PC-9 (cell line): ENCODE measurements at places on chromosomes 3 and 15. TPM values are rescaled to one million over a fixed set of nuclear protein-coding genes. Genes with fewer than 3 reads are reported as not detected.

DNA sequence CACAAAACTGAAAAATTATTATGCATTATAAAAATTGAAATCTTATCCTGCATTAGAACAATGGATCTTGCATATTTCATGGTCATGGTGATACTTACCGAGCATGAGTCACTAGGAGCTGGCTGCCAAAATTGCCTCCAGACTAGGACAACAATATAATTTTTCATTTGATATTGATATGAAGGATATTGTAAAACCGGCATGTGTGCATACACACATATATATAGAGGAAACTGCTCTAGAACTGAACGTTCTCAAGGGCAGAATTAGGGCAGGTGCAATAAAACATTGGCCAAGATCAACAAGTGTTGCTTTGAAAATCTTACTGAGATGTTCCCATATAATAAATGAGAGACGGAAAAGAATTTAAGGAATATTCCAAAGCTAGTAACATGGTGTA is 319.4 kb upstream of the POU1F1 start:
- no peak overlapping the region for H3K27ac ChIP-seq
- no peaks in the 10 kb centered on the region for H3K4me1 ChIP-seq
- H3K36me3 ChIP-seq = no peaks in the 10 kb centered on the region
- no peak for DNase-seq
- H3K4me3 ChIP-seq = no peak overlapping the region

- no peak for DNase-seq
- H3K4me1 ChIP-seq = no peaks in the 10 kb centered on the region
- H3K4me3 ChIP-seq = no peak overlapping the region
- no peaks in the 10 kb centered on the region for H3K27me3 ChIP-seq
These were observed 547.2 kb upstream of the TGFBR2 start for GRCh38 chr3:30059240-30059639.

DNA sequence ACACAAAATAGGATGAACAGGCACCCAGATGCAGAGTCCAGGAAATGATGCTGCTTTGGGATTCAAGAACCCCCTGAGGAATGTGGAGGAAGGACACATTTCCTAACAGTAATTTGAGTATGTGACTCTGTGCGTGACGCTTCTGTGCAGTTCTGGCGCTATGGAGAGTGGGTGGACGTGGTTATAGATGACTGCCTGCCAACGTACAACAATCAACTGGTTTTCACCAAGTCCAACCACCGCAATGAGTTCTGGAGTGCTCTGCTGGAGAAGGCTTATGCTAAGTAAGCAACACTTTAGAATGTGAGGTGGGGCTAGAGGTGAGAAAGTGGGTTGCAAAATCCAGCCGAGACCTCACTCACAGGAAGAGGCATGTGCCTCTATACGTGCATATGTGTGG is 28.3 kb downstream of the CAPN3 start:
- DNase-seq = no peak
- H3K4me1 ChIP-seq = no peaks in the 10 kb centered on the region
- no peak overlapping the region for H3K4me3 ChIP-seq
- H3K27ac ChIP-seq = no peak overlapping the region
- H3K36me3 ChIP-seq = no peaks in the 10 kb centered on the region

DNA sequence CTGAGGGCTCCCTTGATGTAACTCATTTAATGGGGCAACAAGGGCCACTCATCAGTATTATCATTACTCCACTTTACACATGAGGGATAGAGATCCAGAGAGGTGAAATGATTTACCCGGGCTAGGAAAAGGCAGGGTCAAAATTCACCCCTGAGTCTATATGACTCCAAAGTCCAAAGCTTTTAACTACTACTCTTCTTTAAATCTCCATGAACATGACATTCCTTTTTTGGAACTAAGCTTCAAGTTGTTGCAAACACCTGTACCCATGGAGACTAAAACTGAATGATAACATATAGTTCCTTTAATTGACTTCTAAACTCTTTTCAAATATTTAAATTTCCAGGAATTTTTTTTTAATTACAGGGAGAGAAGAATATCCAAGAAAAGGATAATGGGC is 292.9 kb upstream of the GADL1 start:
- no peaks in the 10 kb centered on the region for H3K4me1 ChIP-seq
- H3K4me3 ChIP-seq = no peak overlapping the region
- no peak for DNase-seq
- no peak overlapping the region for H3K27ac ChIP-seq
- H3K36me3 ChIP-seq = no peaks in the 10 kb centered on the region

GRCh38 chr3:10628891-10629670 is 123.7 kb upstream of the ATP2B2 start:
- H3K36me3 ChIP-seq = no peaks in the 10 kb centered on the region
- no peak overlapping the region for H3K4me3 ChIP-seq
- H3K27ac ChIP-seq = no peak overlapping the region
- no peak for DNase-seq
- peaks cover 76% of the 10 kb centered on the region for H3K27me3 ChIP-seq
- H3K4me1 ChIP-seq = no peaks in the 10 kb centered on the region

GRCh38 chr15:40451527-40452158 is 10.9 kb downstream of the BAHD1 start:
- no peak overlapping the region for H3K27ac ChIP-seq
- H3K4me1 ChIP-seq = peaks cover 27% of the 10 kb centered on the region
- no peak overlapping the region for H3K4me3 ChIP-seq
- H3K36me3 ChIP-seq = no peaks in the 10 kb centered on the region
- H3K27me3 ChIP-seq = no peaks in the 10 kb centered on the region
- no peak for DNase-seq

- peak overlapping the region; percentile 92 for H3K27ac ChIP-seq
- peak overlapping the region; percentile 80 for H3K4me3 ChIP-seq
- DNase-seq = no peak
- no peaks in the 10 kb centered on the region for H3K27me3 ChIP-seq
These were observed 438 bp upstream of the SLC49A4 start for GRCh38 chr3:122794483-122794778.

GRCh38 chr3:32495609-32496008 is 7.0 kb downstream of the CMTM6 start:
- peaks cover 17% of the 10 kb centered on the region for H3K4me1 ChIP-seq
- no peaks in the 10 kb centered on the region for H3K27me3 ChIP-seq
- no peaks in the 10 kb centered on the region for H3K36me3 ChIP-seq
- H3K4me3 ChIP-seq = no peak overlapping the region
- H3K27ac ChIP-seq = 0 out of 2 replicates have a peak overlapping the region, but pooled peaks have one; percentile 19

GRCh38 chr3:120407508-120408287 is 43.1 kb downstream of the FSTL1 start:
- no peak overlapping the region for H3K27ac ChIP-seq
- no peak overlapping the region for H3K4me3 ChIP-seq
- H3K36me3 ChIP-seq = peaks cover 12% of the 10 kb centered on the region

- H3K36me3 ChIP-seq = no peaks in the 10 kb centered on the region
- no peaks in the 10 kb centered on the region for H3K27me3 ChIP-seq
- no peak for DNase-seq
- H3K4me3 ChIP-seq = no peak overlapping the region
- H3K27ac ChIP-seq = no peak overlapping the region
These were observed 62.9 kb downstream of the RPLP1 start for GRCh38 chr15:69515508-69515907.

DNA sequence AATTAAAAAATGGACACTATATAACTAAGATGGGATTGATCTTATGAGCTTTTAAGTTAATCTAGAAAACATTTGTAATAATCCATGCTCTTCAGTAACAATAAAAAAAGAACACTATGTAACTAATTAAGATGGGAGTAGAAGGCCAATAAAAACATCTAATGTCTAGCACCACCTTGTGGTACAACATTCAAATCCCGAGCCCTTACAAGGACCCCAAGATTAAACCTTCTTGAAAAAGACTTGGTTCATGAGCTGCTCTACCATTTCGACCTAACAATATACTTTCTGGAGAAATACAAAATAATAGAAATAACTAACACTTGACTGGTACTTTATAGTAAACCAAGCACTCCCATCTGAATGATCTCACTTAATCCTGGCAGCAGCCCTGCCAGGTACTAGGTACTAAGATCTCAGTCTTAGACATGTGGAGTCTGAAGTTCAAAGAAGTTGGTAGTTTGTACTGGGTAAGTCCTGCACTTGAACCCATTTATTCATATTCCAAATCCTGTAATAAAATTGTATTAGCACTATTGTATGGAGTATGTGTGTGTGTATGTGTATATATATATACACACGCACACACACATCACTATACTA is 21.8 kb downstream of the METTL6 start:
- no peaks in the 10 kb centered on the region for H3K27me3 ChIP-seq
- no peak for DNase-seq
- no peak overlapping the region for H3K27ac ChIP-seq
- peaks cover 3% of the 10 kb centered on the region; the same call in 1 of the 2 replicates for H3K36me3 ChIP-seq
- no peak overlapping the region for H3K4me3 ChIP-seq

DNA sequence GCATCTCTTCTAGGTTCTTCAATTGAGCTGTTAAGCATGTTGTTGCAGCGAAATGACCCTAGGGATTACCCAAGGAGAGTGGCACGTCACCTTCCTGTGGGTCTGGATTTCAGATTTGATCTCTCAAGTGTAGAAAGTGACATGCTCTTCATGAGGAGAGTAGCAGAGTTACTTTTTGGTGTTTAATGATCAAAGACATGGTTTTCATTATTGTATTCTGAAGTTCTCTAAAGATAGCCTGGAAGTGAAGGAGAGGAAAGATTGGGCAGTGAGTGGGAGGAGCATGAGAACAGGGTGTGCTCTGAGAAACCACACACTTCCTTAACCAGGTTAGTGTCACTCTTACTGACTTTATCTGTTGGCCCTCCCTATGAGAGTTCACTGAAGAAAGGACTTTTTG is 153.6 kb downstream of the AKAP13 start:
- peaks cover 16% of the 10 kb centered on the region for H3K36me3 ChIP-seq
- H3K27ac ChIP-seq = no peak overlapping the region
- no peak for DNase-seq

GRCh38 chr3:150450916-150451315 is 42.8 kb downstream of the TSC22D2 start:
- H3K4me3 ChIP-seq = no peak overlapping the region
- H3K36me3 ChIP-seq = peaks cover 13% of the 10 kb centered on the region; the same call in 1 of the 2 replicates
- no peak overlapping the region; the same call in 1 of the 2 replicates for H3K27ac ChIP-seq
- no peak for DNase-seq
- no peaks in the 10 kb centered on the region for H3K27me3 ChIP-seq

DNA sequence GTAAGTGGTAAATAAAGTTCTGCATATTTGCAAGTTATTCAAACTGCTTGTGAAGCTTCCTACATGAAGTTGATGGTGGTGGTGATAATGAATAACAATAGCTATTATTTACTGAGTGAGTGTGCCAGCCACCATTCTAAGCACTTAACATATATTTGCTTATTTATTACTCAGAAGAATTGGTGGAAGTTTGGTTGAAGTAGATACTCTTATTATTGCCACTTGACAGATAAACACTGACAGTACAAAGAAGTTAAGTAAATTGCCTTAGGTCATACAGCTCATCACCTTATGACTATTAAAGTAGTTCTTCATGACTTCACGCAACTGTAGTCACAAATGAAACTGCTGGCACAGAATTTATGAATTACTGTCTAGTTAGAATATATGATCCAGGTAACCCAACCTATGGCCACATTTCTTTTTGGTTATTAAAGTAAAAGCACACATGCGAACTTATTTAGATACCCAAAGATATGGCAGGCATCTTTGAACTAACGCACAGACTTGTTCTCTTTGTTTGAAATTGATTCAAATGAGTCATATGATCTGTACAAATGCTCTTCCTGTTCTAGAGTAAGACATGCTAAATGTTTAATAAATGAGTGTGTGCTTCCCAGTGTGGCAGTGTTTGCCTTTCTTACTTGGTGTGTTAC is 99.8 kb upstream of the NR2F2 start:
- peaks cover 11% of the 10 kb centered on the region for H3K4me1 ChIP-seq
- no peak for DNase-seq
- no peaks in the 10 kb centered on the region for H3K27me3 ChIP-seq

DNA sequence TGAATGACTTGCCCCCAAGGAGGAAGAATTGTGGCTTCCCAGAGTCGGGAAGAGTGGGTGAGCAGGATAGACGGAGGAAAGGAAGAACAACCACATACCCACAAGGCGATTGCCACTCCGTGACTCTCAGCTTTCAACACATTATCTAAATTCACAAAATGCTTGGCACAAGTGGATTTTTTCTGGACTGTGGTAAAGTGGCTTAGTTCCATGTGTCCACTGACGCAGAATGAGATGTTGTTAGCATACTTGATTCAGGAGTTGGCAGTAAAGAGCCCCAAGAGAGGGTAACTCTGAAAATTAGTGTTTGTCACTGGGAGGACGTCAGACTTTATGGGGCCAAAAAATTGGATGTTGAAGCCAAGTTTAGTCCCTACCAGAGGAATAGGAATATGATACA is 198.8 kb upstream of the CTNNB1 start:
- H3K36me3 ChIP-seq = no peaks in the 10 kb centered on the region
- H3K4me1 ChIP-seq = no peaks in the 10 kb centered on the region
- no peaks in the 10 kb centered on the region for H3K27me3 ChIP-seq

DNA sequence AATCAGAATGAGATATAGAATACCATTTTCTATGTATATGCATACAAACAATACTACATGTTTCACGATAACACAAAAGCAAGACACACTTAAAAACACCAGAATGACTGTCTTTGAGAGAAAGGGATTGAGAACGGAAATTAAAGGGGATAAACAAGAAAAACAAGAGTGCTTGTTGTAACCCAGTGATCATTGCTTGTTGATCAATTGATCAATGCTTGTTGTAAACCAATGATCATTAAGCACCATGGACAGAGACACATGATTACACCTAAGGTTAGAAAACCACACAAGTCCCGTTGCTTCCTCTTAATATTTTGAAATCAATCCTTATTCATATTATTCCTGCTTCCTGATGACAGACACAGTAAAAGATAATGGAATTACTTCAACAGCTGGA is 1.1 kb upstream of the OR4F15 start:
- no peak for DNase-seq
- no peak overlapping the region for H3K27ac ChIP-seq
- no peaks in the 10 kb centered on the region for H3K4me1 ChIP-seq
- no peak overlapping the region for H3K4me3 ChIP-seq
- no peaks in the 10 kb centered on the region for H3K36me3 ChIP-seq

DNA sequence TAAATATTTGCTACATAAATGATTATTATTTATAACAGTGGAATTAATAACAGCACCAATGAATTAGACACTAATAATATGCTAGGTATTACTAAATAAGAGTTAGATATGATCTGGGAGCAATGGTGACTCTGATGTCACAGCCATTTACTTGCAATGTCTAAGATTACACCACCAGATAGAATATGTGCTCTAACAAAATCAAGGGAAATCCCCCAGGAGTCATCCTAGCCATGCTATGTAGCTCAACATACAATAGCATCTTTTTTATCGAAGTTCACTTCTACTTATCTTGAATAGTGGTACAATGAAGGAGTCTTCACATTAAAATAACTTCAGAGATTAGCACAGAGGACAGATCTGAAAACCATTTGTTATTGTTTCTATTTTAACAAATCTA is 154.0 kb downstream of the FMN1 start:
- DNase-seq = no peak
- no peak overlapping the region for H3K27ac ChIP-seq
- H3K4me1 ChIP-seq = no peaks in the 10 kb centered on the region
- no peaks in the 10 kb centered on the region for H3K27me3 ChIP-seq
- H3K4me3 ChIP-seq = no peak overlapping the region

The TGM5 gene
- total RNA-seq = 0.39 and 1.7 TPM in 2 replicates

The NANOGP8 gene
- not detected in 2 replicates for total RNA-seq

The CPEB1 gene
- total RNA-seq = not detected in 2 replicates

The LOXL1 gene
- total RNA-seq = 35.8 and 50.7 TPM in 2 replicates

The HEMK1 gene
- 20.6 and 24.2 TPM in 2 replicates for total RNA-seq

The GRIP2 gene
- not detected in 2 replicates for total RNA-seq

The SLC27A2 gene
- total RNA-seq = 5.8 and 7.5 TPM in 2 replicates

The GOLGA6L7 gene
- not detected in 2 replicates for total RNA-seq
